ENCODE measurements at places on chromosomes 1 and 21.
A peak's percentile ranks its signal among the peaks of the same experiment; 100 is the strongest.

DNA sequence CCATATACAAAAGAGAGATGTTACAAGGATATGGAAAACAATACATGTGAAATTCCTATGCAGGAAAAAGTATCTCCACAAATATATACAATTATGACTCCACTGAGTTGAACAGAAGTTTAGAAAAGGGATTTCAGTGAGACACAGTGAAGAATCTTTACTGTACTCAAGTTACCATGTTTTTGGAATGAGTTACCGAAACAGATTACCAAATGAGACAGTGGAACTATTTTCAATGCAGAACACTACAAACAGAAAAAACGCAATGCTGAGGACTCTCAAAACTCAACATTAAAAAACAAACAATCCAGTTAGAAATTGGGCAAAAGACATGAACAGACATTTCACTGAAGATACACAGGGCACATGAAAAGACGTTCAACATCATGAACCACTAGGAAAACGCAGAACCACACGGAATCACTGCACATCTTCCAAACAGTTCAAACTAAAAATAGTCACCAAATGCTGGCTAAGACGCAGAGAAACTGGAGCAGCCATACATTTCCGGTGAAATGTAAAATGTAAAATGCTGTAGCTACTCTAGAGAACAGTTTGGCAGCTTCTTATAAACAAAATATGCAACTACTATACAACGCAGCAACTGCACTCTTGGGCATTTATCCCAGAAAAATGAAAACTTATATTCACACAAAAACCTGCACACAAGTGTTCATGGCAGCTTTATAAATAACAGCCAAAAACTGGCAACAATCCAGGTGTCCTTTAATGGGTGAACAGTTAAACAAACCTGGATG is 118.7 kb downstream of the UBR4 start:
- no peak for DNase-seq

- DNase-seq: peak; percentile 12
These were observed 69.5 kb downstream of the RHOU start for GRCh38 chr1:228804640-228805413.

- DNase-seq: no peak
These were observed 651 bp downstream of the ZBTB8A start for GRCh38 chr1:32539584-32540571.

GRCh38 chr1:2785631-2786328 is 15.7 kb downstream of the TTC34 start:
- no peak for DNase-seq

DNA sequence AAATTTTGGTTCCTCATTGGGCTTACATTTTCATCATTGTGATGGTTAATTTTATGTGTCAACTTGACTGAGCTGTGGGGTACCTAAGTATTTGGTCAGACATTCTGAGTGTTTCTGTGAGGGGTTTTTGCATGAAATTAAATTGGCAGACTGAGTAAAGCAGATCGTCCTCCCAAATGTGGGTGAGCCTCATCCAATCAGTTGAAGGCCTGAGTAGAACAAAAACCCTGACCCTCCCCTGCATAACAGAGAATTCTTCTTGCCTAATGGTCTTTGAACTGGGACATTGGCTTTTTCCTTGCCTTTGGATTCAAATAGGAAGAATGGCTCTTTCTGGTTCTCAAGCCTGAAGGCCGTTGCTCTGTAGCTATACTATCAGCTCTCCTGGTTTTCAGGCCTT is 59.1 kb upstream of the JUN start:
- DNase-seq: no peak

- DNase-seq: no peak
These were observed 135.4 kb downstream of the PROX1 start for GRCh38 chr1:214123061-214123784.

DNA sequence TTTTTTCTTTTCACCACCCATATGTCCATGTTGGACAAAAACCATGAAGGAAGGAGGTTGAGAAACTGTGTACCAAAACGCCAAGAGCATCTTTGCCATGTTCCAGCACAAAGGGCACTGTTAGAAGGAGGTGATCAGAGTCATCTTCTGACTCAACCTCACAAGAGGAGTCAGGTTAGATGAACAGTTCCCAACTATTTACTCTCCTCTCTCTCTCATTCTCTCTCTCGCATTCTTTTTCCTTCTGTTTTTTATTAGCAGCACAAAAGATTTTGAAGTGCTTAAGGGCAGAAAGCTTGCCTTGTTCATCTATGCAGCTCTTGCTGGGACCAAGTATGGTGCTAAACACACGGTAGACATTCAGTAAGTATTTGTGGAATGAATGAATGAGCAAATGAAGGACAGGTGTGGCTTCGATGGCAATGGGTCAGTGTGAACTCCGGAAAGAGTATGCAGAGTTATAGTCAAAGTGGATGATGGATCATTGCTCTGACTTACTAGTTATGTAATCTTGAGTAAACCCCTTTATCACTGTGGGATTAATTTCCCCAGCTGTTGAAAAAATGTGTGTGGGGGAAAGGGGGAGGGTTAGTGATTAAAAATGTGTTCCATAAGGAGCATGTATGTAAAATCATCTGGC is 33.9 kb downstream of the DDR2 start:
- DNase-seq: no peak

GRCh38 chr21:44742418-44743153 is 31.2 kb upstream of the TSPEAR start:
- DNase-seq: no peak

GRCh38 chr1:17098446-17099317 is 20.6 kb downstream of the PADI2 start:
- no peak for DNase-seq

DNA sequence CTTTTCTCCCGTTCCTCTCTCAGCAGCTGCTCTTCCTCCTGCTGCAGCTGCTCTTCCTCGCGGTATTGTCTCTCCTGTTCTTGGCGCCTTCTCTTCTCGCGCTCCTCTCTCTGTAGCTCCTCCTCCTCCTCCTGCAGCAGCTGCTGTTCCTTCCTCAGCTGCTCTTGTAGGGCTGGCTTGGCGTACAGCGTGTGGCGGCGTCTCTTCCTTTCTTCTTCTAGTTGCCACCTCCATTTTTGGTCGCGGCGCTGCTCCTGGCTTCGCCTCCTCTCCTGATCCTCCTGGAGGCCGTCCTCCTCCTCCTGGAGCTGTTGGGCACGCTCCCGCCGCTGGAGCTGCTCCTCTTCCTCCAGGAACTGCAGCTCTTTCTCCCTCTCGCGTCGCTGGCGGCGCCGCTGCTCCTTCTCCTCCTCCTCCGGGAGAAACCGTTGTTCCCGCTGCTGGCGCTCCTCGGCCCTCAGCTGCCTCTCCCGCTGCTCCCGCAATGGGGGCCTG is 4.8 kb downstream of the TCHH start:
- DNase-seq: no peak

GRCh38 chr1:227318853-227319607 is 738 bp upstream of the CDC42BPA start:
- no peak for DNase-seq

DNA sequence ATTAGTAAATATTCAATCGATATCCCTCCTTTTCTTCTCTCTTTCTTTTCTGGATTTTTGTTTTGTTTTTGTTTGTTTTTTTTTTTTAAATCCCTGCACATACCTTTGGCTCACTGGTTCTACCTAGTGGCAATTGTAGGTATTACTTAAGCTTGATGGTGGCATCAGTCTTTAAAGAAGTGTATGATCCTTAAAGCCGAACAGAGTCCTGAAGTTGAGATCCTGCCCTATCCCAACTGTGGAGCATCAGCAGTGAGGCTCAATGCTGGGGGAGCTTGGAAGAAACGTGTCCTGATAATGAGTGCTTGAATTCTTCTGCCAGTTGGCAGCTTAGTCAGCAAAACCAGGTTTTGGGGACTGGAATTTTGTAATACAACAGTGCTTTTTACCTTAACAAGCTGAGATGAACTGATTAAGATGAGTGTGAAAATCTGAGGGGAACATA is 60.8 kb downstream of the FASLG start:
- no peak for DNase-seq

DNA sequence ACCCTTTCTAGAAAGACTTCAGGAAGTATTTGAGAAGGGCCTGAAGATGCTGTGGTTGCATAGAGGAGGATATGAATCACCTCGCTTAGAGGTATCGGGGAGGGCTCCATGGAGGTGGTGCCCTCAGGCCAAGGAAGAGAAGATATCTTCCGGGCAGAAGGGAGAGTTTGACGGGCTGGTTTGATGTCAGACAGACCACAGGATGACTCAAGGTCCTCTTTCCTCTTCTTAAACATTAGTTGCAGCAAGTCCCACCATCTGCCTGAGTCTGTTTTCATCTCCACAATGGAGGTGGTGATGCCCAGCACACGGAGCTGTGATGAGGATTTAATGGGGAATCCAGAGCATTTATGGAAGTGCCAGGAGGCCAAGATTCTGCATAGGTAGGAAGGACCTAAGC is 25.1 kb upstream of the RUNX3 start:
- peak; percentile 72 for DNase-seq

DNA sequence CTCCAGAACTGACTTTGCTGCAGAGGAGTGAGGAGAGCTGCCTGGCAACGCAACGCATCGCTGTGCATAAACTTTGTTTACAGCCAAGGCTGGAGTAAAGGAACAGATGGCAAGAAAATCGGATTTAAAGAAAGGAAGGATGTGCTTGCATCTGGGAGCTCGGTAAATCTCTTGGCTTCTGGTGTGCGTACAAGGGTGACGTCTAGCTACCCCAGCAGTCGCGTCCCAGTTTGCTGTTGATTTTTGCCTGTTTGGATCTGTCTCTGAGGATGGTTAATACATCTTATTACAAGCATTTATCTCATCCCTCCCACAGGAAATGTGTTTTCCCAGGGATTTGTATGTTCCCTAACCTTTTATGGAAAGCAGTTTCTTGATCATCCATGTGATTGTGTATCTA is 73.3 kb upstream of the RALGPS2 start:
- no peak for DNase-seq

GRCh38 chr1:48679859-48680258 is 96.8 kb downstream of the BEND5 start:
- no peak for DNase-seq

DNA sequence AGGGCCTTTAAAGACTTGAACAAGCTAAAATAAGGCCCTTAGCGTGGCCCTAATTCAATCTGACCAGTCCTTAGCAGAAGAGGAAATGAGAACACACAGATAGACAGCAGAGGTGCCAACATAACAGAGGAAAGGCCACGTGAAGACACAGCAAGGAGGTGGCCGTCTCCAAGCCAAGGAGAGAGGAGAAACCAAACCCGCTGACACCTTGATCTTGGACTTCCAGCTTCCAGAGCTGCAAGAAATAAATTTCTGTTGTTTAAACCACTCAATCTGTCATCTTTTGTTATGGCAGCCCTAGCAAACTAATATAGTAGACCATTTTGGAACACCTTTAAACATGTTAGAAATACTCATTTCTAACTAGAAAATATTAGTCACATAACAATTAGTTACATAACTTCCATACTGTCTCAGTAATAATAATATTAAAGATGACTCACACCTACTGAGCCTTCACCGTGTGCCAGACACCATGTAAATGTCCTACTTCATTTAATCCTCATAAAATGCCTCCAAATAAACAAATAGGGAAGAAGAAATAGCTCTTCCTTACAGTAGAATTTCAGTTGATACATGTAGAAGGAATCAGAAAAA is 47.9 kb downstream of the S1PR1 start:
- DNase-seq: no peak

- no peak for DNase-seq
These were observed 75.9 kb downstream of the CDC14A start for GRCh38 chr1:100428160-100428559.
